Fibroblast of gingiva (primary cell): ENCODE measurements at places on chromosomes 7 and 10.

- no peak for DNase-seq
Measured at GRCh38 chr10:97032624-97033023, 153.1 kb downstream of the SLIT1 start.

- DNase-seq, result no peak
Measured at GRCh38 chr10:118278649-118279048, 63.5 kb downstream of the FAM204A start.

GRCh38 chr7:106775552-106775936, 89.5 kb upstream of the PIK3CG start:
- DNase-seq, result peak; percentile 51

GRCh38 chr7:42167631-42168236, 69.3 kb downstream of the GLI3 start:
- peak; percentile 29 for DNase-seq

GRCh38 chr10:80509403-80510161, 28.1 kb upstream of the SH2D4B start:
- DNase-seq, result peak; percentile 49

DNA sequence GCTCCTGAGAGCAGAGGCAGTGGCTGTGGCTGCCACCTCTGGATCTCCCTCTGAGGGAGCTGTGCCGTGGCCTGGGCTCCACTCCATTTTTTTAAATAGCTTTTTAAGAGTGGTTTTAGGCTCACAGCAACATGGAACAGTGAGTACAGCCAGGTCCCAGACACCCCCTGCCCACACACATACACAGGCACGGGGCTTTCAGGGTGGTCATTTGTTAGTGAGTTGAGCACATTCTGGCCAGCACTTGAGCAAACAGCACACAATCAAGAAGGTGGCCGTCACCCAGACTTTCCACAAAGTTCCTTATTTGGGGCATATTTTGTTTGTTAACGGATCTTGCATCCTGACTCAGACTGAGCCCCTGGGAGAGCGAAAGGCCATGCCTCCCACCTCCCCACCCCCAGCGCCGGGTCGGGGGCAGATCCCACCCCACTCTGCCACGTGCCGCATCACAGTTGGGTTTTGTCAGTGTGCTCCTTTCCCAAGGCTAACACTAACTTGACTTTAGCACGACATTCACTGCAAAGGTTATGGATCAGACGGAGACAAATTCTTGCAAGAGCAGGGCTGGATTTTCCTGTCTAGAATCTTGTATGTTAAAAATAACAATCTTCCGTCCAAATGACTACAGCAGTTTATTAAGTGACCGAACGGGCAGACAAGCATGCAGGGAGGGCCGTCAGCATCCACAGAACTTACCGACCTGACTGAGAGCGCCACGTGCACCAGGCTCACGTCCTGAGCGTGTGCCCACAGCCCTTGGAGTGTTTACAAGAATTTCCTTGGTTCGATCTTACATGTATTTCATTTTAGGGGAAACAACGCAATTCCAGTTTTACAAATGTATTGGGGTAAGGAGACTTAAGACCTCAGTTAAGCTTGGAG, 156.5 kb upstream of the NPS start:
- DNase-seq, result no peak

- DNase-seq, result no peak
Measured at GRCh38 chr7:27146491-27147198, 929 bp downstream of the HOXA6 start.

DNA sequence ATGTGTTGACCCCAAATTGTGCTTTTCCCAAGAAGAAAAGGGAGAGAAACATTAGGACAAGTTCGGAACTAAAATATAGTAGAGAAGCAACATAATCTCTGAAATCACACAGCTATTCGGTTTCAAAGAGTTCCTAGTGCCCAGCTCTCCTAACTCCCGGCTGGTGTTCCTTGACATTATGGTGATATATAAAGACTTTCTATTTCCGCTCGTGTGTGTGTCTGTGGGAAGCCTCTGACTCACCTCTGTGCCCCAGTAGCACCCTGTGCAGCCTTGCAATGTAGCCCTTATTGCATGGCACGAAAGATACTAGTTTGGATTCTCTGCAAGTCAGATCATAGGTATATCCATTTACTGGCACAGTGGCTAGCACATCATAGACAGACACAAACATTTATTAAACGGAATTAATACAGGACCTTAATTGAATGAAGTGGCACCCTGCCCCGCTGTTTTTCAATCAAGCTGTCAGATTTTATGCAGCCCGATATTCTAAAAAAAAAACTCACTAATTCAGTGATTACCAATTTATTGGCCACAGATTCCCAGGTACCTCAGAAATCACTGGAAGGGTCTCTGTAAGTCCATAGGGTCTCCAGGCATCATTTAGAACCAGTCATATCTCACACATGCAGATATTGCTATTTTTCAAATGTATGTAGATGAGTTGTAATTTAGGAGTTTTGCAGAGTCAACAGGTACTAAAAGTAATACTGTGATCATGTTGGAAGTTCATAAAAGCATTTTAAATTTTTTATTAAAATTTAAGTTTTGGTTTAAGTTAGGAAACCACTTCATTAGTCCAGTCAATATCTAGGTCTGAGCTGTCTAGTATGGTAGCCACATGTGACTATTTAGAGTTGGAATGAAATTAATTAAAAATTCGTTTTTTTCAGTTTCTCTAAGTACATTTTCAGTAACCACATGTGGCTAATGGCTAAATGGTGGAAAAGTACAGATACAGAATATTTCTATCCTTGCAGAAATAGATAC, 43.3 kb downstream of the SFTPD start:
- DNase-seq, result peak; percentile 14

DNA sequence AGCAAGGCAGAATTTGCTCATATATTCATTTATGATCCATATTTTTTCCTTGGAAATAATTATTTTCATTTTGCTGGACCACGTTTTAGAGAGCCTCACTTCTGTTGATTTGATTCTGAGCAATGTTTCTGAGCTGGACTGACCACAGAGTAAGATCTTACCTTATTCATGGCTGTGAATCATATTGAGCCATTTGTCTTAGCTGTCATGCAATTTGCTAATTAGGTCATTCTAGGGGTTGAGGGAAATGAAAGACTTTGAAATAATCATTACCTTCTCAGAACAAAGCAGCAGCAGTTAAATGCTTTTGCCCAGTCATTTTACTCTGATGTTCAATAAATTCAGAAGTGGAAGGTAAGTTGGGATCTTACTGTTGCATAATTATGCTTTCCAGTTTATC, 251.4 kb downstream of the SDK1 start:
- no peak for DNase-seq

DNA sequence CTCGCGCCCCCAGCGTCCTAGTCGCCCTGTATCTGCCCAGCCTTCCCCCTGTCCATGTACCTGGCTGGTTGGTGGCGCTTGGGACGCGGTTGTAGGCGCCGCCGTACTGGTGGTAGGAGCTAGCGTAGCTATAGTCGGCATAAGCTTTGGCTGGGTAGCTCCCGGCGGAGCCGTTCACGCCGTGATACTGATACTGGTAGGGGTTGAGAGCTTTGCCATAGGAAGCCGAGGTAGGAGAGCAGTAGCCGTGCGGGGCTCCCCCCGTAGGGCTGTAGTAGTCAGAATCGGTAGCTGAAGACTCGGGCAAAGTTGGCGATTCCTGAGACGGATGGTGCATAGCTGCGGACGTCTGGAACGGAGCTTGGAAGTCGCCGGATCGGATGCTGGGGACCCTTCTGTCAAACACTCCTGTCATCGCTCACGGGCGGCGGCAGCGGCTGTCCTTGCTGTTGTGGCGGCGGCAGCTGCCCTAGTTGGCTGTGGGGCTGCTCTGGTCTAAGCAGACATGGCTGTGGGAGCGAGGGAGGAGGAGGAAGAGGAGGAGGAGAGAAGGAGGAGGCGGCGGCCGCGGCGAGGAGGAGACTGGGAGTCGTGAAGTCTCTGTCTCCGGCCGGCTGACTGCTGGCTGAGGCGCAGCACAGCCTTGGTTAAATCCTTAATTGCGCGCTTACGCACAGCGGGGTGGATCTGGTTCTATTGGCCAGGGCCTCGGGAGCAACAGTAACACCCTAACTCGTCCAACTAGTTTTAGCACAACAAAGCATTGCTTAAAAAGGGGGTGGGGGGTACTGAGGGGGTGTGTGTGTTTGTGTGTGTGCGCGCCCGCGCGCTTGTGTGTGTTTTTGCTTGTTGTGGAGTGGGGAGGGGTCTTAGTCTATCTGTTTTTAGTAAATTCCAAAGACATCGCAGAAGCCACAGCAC, at the start of gene DLX5:
TSS of gene DLX5 (minus strand) at position 623 of the 921 bp plus-strand sequence. CDS start at position 415, 208 bp downstream.
- DNase-seq, result peak; percentile 11

GRCh38 chr7:48938539-48939295, 14.4 kb downstream of the CDC14C start:
- peak; percentile 26 for DNase-seq

GRCh38 chr10:5977471-5978229, at the start of gene IL15RA:
IL15RA (minus strand) TSS chr10:5977543; CDS start chr10:5977492, 51 bp downstream.
- peak; percentile 52 for DNase-seq

DNA sequence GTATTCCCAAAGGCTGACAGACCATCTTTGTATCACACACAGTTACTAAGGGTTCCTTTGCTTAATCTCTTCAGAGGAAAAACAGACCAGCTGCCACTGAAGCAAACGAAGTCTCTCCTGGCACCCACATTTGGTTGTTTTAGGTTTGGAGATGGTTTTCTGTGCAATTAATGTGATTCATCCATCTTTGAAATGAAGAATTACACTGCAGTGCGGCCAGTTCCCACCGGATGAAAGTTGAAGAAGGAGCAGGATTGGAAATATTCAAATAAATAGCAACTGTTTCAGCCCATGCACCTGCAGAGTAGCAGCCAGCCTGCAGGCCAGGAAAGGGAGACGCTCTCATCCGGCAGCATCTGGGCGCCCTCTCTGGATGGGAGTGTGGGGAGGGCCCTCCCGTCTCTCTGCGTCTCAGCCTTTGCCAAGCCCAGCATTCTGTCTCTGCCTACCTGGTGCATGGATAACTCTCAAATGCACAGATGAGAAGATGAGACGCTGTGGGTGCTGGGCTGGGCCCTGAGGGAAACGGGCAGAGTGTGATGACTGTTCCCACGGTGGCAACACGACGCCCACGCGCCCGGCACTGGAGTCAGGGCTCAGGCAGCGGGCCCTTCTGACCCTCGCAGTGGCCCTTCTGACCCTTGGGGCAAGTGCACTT, 214.0 kb downstream of the PTPRN2 start:
- no peak for DNase-seq
